Endothelial cell of umbilical vein (primary cell): ENCODE measurements at places on chromosomes 5 and 9. TPM values are rescaled to one million over a fixed set of nuclear protein-coding genes. Genes with fewer than 3 reads are reported as not detected.

Gene C9orf153
- 0.66 TPM in 1 of 2 replicates, not detected in the other for total RNA-seq

Gene SH2D3C
- 95.0 and 102 TPM in 2 replicates for total RNA-seq

Gene TMEM252
- not detected in 2 replicates for total RNA-seq

Gene F2RL1
- total RNA-seq, result 21.9 and 42.6 TPM in 2 replicates

Gene SPINK14
- not detected in 2 replicates for total RNA-seq

Gene SLC1A1
- total RNA-seq, result 6.5 and 8.3 TPM in 2 replicates

Gene SLC36A2
- total RNA-seq, result not detected in 2 replicates

Gene CTSV
- 0.83 and 1.3 TPM in 2 replicates for total RNA-seq

Gene CLIC3
- not detected in 2 replicates for total RNA-seq

Gene FBP1
- 2.2 and 3.8 TPM in 2 replicates for total RNA-seq

Gene QRFP
- not detected in 2 replicates for total RNA-seq

Gene CTXN3
- not detected in 2 replicates for total RNA-seq

Gene SPINK7
- total RNA-seq, result not detected in 2 replicates

Gene AGGF1
- 16.1 and 19.9 TPM in 2 replicates for total RNA-seq

Gene PCDHB5
- total RNA-seq, result 0.27 and 0.28 TPM in 2 replicates

Gene MED10
- 55.6 and 57.8 TPM in 2 replicates for total RNA-seq

Gene FAM170A
- total RNA-seq, result not detected in 2 replicates

Gene PCA3
- total RNA-seq, result 0.32 and 2.5 TPM in 2 replicates

Gene BTNL3
- total RNA-seq, result not detected in 2 replicates

Gene TAF1L
- not detected in 2 replicates for total RNA-seq

Gene TMEM215
- total RNA-seq, result not detected in 2 replicates

Gene CCL21
- total RNA-seq, result 0.85 TPM in 1 of 2 replicates, not detected in the other

Gene IL13
- not detected in 2 replicates for total RNA-seq

Gene FOXI1
- total RNA-seq, result not detected in 2 replicates

Gene CDX1
- not detected in 2 replicates for total RNA-seq

Gene PCDHA6
- total RNA-seq, result 0.18 TPM in 1 of 2 replicates, not detected in the other

Gene SAPCD2
- 24.3 and 27.8 TPM in 2 replicates for total RNA-seq

Gene PRRX2
- 0.32 and 0.77 TPM in 2 replicates for total RNA-seq

Gene PCDH1
- 136 and 170 TPM in 2 replicates for total RNA-seq

Gene C1QTNF2
- total RNA-seq, result 0.53 TPM in 1 of 2 replicates, not detected in the other

Gene TMEM161B
- total RNA-seq, result 11.5 and 11.6 TPM in 2 replicates

Gene ZFP37
- total RNA-seq, result 1.3 and 1.6 TPM in 2 replicates

Gene PCDHB7
- 0.27 and 0.48 TPM in 2 replicates for total RNA-seq

Gene YTHDC2
- total RNA-seq, result 33.2 and 40.7 TPM in 2 replicates

Gene DAP
- 173 and 188 TPM in 2 replicates for total RNA-seq

Gene ASS1
- total RNA-seq, result 2.0 and 3.6 TPM in 2 replicates

Gene DDX46
- total RNA-seq, result 58.0 and 65.2 TPM in 2 replicates

Gene PCDHB2
- 0.23 and 0.58 TPM in 2 replicates for total RNA-seq

Gene NR6A1
- 0.32 and 1.2 TPM in 2 replicates for total RNA-seq

Gene ZNF474
- 0.16 TPM in 1 of 2 replicates, not detected in the other for total RNA-seq

Gene PCDHB14
- total RNA-seq, result 0.55 and 1.0 TPM in 2 replicates

Gene LHX2
- not detected in 2 replicates for total RNA-seq

Gene SLC6A3
- not detected in 2 replicates for total RNA-seq

Gene SPATA31C1
- not detected in 2 replicates for total RNA-seq

Gene ENTPD2
- not detected in 2 replicates for total RNA-seq
